Heart right ventricle (tissue), 16 donors: ENCODE measurements at places on chromosomes 2 and 18. TPM values are rescaled to one million over a fixed set of nuclear protein-coding genes. Genes with fewer than 3 reads are reported as not detected.

NTSR2 gene
- total RNA-seq, result not detected

EMX1 gene
- total RNA-seq, result not detected

GRCh38 chr2:215602997-215603396, 167.1 kb upstream of the FN1 start:
- no peak for DNase-seq

- no peak for DNase-seq
Measured at GRCh38 chr2:143205106-143205764, 76.0 kb downstream of the ARHGAP15 start.

GRCh38 chr2:11411768-11412448, 54.1 kb downstream of the E2F6 start:
- DNase-seq, result peak; percentile 80

GRCh38 chr2:215680605-215681598, 245.0 kb upstream of the FN1 start:
- DNase-seq, result no peak

- DNase-seq, result no peak
Measured at GRCh38 chr18:23872701-23873550, 141.6 kb upstream of the TTC39C start.

GRCh38 chr2:107337209-107337898, 451.4 kb upstream of the ST6GAL2 start:
- no peak for DNase-seq

DNA sequence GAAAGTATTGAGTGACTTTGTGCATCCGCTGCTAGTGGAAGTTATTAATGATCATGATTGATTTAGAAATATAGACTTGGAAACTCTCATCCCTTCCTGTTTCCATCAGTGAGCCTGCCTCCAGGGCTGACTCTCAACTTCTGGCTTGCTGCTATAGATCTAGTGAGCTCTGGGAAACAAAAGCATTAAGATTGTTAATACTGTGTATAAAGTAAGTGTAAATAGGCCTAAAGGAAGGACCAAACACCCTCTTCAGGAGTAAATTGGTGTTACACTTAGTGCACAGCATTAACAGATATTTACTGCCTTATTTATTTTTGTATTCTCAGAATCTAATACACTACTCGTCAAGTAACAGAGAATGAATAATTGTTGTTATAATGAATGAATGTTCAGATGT, 285.6 kb downstream of the THSD7B start:
- DNase-seq, result no peak
